NCI-H2171 (cell line): ENCODE measurements at places on chromosomes 12 and 14.

- DNase-seq, result no peak
Measured at GRCh38 chr14:103099081-103099732, 4.7 kb downstream of the EXOC3L4 start.

DNA sequence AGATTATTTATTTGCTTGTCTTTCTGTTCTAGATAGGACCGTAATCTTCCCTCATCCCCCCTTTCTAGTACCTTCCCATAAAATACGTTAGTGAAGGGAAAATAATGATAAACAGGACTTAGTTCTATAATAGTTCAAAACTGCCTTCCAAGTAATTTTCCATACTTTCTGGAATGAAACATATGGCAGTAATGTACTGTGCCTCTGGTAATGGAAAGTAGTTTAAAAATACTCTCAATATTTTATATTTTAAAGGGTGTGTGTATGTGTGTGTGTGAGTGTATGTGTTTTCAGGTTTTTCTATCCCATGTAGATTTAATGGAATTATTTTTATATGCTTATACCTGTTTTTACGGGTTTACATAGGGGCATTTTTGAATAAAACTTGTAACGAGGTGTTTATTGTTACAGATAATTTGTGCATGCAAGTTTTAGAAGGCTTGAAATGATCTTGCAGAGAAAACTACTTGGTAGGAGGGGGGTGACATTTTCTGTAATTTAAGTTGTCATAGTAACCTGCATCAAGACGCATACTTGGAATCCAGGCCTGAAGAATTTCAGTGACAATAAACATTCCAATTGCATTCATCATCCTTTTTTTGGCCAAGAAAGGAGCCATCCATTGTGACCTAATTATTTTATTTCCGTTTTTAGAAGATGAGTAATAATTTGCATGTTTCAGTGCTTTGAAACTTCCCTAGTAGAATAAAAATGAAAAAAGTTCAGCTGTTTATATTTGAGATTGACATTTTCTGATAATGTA lies 38.9 kb downstream of the RASSF8 start:
- DNase-seq, result no peak

GRCh38 chr12:63420206-63420644 lies 248.1 kb downstream of the DPY19L2 start:
- DNase-seq, result peak; percentile 32

- no peak for DNase-seq
Measured at GRCh38 chr12:97312570-97313135, 150.0 kb upstream of the RMST start.

GRCh38 chr14:56002876-56003625 lies 115.2 kb upstream of the PELI2 start:
- DNase-seq, result no peak

- no peak for DNase-seq
Measured at GRCh38 chr12:117134059-117134458, 34.8 kb upstream of the TESC start.

DNA sequence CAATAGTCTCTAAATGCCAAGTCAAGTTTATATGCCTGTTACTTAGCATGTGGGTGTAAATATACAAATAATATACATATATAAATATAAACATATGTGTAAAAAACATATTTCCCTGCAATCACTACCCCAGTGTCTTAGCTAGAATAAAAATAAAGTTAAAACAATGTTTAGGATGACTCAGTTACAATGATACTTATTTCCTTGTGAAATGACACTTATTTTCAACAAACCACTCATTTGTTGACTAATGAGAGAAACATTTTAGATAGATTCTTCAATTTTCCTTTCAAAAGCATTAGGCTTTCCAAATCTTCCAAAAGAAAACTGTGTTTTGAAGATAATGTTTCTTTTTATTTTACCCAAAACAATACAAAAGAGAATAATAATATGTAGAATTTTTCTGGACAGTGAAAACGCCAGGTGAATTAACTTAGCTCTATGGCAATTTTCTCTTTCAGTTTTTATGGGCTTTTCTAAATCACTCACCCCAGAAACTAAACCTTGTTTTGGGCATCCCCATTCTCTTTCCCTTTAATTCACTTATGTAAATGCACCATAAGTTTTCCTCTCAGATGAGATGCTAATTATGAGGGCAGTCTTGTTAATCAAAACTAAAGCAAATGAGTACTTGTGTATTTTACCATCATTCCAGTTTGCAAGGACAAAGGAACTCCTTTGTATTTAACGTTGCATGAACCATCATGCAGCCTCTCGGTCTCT lies 465.9 kb downstream of the BCAT1 start:
- DNase-seq, result no peak

GRCh38 chr12:33988197-33988805 lies 34.0 kb upstream of the ALG10 start:
- no peak for DNase-seq

DNA sequence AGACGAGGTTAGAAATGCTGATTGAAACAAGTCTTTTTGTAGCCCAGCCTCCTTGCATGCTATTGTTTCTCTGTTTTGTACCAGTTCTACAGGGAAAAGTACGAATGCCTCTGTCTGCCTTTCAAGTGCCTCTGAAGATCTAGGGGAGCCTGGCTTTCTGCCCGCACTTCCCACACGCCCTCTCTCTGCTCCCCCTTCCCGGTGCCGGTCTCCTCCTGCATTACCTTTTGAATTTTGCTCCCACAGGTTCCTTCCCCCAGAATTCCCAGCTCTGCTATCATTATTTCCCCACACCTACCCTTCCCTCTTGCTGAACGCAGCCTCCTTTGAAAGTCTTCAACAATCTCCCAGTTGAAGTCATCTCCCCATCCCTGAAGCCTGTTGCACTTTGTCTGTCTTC lies 689.7 kb downstream of the BCL11B start:
- DNase-seq, result no peak

GRCh38 chr12:123900871-123901376 lies 71.7 kb downstream of the CCDC92 start:
- DNase-seq, result peak; percentile 52

DNA sequence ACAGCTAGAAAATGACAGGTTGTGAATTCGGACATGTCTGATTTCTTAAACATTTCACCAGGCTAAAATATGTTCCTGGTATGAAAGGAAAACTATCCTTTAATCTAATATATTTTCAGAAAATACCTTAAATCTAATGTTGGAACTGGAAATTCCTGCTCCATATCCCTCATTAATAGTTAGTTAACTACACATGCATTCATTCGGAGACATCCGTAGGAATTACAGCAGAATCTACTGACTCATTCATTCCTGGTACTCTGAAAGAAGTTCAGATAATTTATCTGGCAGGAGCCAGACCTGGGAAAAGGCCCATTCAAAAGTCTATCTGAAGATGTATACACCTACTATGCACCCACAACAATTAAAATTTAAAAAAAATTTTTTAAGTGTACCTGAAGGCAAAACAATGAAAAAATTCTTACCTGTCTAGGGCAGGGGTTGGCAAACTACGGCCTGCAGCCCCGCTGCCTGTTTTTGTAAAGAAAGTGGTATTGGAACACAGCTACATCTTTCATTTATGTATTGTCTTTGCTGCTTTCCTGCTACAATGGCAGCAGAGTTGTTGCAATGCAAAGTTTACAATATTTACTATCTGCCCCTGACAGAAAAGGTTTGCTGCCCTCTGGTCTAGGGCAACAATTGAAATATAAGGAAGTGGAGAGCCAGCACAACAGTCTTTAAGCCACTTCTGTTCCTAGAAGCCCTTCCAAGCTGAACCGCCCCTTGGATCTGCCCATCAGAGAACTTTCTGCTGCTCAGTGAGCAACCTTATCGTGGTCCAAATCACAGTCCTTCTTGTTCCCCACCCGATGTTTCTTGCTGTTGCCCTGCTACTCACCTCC lies 17.9 kb upstream of the NFYB start:
- no peak for DNase-seq

- no peak for DNase-seq
Measured at GRCh38 chr12:89126712-89127111, 225.6 kb downstream of the DUSP6 start.

GRCh38 chr14:38208618-38209562 lies 1.2 kb downstream of the SSTR1 start:
- DNase-seq, result no peak

DNA sequence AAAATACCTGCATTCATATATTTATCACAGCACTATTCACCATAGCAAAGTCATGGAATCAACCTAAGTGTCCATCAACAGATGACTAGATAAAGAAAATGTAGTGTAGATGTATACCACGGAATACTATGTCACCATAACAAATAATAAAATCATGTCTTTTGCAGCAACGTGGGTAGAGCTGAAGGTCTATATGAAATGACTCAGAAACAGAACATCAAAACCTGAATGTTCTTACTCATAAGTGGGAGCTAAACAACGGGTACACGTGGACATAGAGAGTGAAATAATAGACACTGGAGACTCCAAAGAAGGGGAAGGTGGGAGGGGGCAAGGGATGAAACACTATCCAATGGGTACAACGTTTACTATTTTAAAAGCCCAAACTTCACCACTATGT lies 37.9 kb downstream of the SLC38A1 start:
- DNase-seq, result no peak

DNA sequence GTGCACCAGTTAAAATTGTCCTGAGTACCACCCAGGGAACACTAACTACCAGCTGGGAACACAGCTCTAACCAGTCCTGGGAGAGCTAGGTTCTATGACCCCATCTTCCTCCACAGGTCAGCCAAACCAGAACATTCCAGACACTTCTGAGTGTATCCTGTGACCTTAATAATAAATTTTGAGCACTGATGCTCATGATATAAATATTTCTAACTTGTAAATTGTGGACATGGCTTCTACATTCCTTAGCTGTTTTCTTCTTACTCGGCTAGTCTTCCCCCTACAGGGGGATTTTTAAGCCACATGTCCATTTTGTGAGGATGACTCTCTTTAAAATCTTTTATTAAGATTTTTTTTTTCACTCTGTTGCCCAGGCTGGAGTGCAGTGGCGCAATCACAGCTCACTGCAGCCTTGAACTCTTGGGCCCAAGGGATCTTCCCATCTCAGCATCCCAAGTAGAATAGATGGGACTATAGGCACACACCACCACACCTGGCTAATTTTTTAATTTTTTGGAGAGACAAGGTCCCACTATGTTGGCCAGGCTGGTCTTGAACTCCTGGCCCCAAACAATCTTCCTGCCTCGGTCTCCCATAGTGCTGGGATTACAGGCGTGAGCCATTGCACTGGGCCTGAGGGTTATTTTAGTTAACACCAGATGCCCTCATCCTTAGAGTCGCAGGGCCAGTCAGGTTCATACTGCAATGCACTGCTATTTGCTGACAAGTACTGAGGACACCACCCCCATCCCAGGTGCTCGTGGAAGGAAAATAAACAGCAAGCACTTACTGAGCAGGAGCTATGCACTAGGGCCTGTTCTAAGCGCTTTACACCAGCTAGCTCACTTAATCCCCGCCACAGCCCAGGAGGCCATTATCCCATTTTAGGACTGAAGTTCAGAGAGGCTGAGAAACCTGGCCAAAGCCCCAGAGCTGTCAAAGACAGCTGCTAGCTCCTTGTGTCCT lies 142.6 kb upstream of the NCOR2 start:
- DNase-seq, result no peak
